ENCODE measurements at places on chromosomes 12 and 14.

DNA sequence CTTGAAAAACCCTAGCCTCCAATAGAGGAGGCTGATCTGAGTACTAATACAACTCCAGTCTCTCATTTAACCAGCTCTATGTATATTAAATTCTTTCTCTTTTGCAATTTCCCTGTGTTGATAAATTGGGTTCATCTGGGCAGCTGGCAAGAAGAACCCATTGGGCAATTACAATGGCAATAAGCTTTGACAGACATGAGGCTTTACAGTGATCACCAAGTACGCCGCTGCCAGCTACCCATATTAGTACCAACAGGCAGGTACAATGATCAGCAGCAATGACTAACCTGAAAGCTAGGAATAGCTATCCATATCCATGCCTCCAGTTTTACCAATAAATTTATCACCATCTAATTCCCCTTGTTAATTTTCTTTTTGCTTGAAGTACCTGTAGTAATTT is 54.5 kb downstream of the OSBPL8 start:
- no peak for DNase-seq

DNA sequence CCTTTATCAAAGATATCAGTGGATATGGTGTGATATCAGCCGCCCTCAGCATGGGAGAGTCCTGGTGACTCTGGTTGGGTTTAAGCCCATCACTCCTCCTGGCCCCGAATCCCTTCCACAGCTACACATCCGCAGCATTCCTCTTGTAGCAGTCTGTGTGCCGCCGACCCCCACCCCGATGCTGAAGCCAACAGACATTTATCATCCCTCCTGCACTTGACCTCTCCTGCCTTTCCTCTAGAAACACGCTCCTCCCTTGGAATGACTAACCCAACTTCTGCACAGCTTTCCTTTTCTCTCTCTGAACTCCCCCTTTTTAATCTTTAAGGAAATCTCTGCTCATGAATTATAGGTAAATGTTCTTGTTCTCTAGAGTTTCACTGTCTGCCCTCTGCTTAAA is 250.9 kb upstream of the FOXN3 start:
- DNase-seq, result no peak

- no peak for DNase-seq
These were observed 45.3 kb upstream of the HECTD1 start for GRCh38 chr14:31252865-31253264.

DNA sequence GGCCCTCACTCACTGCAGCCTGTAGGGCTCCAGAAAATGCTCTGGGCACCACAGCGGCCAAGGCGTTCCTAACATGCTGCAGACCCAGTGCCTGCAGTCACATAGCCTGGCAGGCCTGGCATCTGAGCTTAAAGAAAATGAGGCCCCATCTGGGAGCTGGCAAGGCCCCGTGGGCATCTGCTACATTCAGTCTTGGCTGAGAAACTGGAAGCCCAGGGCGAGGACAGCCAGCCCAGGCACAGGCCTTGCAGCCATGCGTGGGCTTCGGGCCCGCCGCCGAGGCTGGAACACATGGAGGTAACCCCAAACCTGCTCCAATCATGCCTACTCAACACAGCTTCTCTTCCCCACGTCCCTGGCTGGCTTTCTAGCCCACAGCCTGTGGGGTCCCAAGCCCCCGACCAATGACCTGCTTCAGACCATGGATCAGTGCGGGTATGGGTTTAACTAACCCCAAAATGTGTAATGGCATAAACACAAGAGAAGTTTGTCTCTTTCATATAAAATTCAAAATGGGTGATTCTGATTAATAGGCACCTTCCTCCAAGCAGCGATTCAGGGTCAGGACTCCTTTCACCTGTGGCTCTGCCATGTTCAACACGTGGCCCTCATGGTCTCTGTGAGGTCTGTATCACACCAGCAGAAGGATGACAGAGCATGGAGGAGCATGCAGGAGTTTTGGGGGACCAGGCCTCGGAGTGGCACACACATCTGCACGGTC is 6.4 kb downstream of the NGB start:
- no peak for DNase-seq

GRCh38 chr14:32693114-32693513 is 245.6 kb upstream of the NPAS3 start:
- DNase-seq, result no peak

DNA sequence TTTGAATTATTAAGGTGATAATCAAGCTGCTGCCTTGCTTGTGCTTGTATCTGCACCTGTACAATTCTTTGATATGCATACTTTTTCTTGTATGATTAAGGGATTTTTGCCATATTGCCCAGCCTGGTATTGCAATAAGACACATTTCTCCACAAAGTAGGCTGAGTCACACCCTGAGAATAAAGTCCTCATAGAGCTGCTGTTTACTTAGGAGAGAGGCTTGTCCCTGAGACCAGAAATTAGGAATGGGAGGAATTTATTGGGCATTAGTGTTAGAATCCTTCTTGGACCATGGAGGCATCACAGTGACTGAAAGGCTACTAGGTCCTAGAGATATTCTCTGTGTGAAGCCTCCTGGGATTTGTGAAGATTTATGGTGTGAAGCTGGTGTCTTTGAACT is 506.8 kb upstream of the FBXO33 start:
- no peak for DNase-seq

DNA sequence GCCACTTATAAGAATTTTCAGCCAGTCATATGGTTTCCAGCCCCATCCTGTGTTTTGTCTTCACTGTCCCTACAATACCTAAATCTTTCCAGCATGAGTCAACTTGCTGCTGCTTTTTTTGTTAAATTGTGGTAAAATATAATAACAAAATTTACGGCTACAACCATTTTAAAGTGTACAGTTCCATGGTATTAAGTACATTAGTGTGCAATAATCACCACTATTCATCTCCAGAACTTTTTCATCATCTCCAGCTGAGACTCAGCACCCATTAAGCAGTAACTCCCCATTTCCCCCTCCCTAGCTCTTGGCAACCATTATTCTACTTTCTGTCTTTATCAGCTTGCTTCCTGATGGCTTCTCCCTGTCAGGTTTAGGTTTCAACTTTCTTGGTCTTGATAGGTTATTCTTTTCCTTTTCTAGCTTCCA is 39.1 kb downstream of the FRS2 start:
- DNase-seq, result no peak

DNA sequence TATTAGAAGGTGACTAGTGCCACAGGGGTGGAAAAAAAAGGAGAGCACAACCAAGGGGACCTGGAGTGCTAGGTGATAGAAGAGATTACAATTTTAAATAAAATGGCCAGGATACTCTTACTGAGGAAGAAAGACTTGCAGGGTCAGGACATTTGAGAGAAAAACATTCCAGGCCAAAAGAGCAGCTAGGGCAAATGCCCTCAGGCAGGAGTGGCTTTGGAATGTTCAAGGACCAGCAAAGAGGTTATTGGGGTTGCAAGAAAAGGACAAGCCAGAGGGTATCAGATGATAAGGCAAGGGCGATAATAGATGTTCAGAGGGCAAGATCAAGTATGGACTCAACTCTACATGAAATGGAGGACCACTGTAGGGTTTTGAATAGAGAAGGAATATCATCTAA is 146.4 kb downstream of the KIF21A start:
- no peak for DNase-seq

- no peak for DNase-seq
These were observed 303.5 kb upstream of the NPAS3 start for GRCh38 chr14:32635061-32635719.

Measured in C1 segment of cervical spinal cord (tissue), 14 donors.